ENCODE measurements at places on chromosomes 4 and X.

- DNase-seq, result no peak
These were observed 14.0 kb downstream of the RBMX start for GRCh38 chrX:136866337-136867095.

- no peak for DNase-seq
These were observed 76.9 kb downstream of the EGF start for GRCh38 chr4:109989618-109990017.

GRCh38 chr4:188254211-188254610, 115.0 kb downstream of the TRIML1 start:
- DNase-seq, result no peak

- DNase-seq, result no peak
These were observed 374.1 kb upstream of the CXorf51B start for GRCh38 chrX:146435472-146435871.

DNA sequence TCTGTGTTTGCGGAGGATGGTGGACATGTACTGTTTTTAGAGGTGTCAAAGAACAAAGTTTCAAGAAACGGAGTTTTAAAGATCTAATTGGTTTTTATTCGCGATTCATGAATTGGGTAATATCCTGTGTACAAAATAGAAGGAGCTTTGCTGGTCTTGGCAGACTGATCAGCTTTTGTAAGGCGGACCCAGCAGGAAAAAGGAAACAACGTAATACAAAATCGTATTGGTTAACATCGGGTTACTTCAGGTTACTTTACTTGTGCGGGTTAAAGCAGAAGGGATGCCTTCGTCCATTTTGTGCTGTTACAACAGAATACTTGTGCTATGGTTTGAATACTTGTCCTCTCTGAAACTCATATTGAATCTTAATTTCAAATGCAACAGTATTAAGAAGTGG, 11.4 kb upstream of the NYX start:
- DNase-seq, result no peak

- DNase-seq, result no peak
These were observed 653.3 kb downstream of the ARAP2 start for GRCh38 chr4:35591035-35591434.

GRCh38 chr4:6991771-6992557, 51.2 kb upstream of the TADA2B start:
- DNase-seq, result peak; percentile 76

- DNase-seq, result no peak
These were observed 23.3 kb downstream of the FRYL start for GRCh38 chr4:48756689-48757220.

- DNase-seq, result no peak
These were observed 109.8 kb downstream of the DCTD start for GRCh38 chr4:182807346-182807745.

- DNase-seq, result no peak
These were observed 554.8 kb upstream of the PABPC4L start for GRCh38 chr4:134756421-134756820.

DNA sequence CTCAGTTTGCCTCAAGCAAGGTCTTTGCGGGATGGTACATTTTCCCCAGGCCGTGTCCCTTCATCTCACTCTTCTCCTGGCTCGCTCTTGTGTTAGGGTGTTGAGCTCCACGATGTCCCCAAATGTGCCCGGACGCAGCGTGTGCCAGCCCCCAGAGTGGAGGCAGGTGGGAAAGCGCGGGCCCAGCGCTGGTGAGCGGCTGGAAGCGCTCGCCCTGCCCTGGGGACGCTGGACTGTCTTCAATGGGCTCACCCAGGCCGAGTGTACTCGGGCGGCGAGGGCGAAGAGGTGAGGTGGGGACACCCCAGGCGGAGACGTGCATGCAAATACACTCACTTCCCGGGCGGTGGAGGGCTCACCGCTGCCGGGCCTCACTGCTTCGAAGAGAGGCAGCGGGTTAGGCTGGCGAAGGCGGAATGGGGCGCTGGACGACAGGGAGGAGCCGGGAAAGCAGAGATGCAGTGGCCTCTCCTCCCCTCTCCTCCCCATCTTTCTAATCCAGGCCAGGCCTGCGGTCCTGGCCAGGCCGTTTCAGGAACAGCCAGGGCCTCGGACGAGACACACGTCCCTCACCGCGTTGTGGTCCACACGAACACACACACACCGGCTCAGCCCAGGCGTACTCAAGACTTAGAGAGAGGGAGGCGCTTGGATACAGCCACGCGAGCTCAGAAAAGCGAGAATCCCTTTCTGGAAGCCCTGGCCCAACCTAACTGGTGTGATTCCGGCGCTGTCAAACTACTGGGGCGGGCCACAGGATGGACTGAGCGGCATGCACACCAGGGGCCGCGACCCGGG, 2.2 kb downstream of the NKX6-1 start:
- DNase-seq, result peak; percentile 7

DNA sequence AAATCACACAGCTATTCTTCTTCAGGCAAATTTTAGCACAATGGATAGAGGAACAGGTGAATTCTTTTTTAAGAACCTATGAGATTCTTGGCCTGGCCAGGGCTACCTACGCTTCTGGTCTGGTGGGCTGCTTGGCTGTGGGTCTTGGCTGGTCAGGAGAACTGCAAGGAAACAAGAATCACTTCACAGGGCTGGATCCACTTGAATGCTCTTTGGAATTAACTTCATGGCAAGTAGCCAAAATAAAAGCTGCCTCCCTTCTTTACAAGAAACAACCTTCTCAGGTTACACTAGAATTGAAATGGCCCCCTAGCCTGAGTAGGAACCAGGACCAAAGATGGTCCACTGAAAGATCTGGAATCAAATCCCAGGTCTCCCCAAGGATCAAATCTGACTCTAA, 519.1 kb downstream of the IQCM start:
- DNase-seq, result no peak

DNA sequence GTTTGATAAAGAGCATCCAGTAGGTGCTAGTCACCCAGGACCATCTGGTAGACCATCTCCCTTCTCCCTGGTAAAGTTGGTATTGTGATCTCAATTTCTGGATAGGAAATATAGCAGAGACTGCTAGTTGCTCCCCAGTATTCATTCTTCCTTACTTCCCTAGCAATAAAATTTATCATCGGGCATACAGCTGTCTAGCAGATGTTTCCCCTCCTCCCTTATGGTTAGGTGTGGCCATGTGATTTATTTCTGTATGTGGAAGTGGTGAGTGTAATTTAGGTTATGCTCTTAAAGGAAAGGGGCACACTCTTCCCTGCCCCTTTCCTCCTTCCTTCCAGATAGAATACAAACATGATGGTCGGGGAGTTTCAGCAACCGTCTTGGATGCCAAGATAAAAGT, 12.3 kb upstream of the KCND1 start:
- no peak for DNase-seq

- no peak for DNase-seq
These were observed 39.2 kb upstream of the HS3ST1 start for GRCh38 chr4:11467931-11468330.

- DNase-seq, result no peak
These were observed 108.3 kb upstream of the CAMK2D start for GRCh38 chr4:113869743-113870375.

- no peak for DNase-seq
These were observed 1351.7 kb upstream of the ADGRL3 start for GRCh38 chr4:59848457-59848856.

- no peak for DNase-seq
These were observed 4.0 kb upstream of the EGF start for GRCh38 chr4:109908731-109909130.

DNA sequence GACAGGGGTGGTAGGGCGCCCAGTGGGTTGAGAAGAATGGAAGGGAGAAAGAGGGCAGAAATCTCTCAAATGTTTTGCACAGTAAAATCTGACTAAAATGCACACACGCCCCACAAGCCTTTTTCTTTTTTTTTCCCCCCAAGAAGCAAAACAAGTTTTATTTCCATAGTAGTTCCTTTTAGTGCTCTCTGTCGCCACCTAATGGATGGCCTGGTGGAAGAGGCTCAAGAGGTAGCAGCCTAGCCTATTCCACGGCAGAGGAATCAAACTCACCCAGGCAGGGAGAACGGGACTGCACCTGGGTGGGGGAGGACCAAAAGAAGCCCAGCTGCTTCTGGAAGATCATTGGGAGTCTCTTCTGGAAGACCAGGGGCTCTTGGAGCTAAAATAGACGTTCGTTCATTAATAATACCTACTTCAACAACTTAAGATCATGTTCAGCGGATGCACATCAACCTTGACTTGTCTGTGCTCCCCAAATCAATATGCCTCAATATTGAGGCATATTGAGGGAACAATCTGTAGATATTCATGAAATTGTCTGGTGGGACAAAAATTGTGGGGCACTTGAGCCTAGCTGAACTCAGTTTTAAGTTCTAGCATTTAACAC, 31.6 kb upstream of the IRAK1 start:
- peak; percentile 77 for DNase-seq

- DNase-seq, result no peak
These were observed 127.3 kb downstream of the ATP10D start for GRCh38 chr4:47612116-47613023.

DNA sequence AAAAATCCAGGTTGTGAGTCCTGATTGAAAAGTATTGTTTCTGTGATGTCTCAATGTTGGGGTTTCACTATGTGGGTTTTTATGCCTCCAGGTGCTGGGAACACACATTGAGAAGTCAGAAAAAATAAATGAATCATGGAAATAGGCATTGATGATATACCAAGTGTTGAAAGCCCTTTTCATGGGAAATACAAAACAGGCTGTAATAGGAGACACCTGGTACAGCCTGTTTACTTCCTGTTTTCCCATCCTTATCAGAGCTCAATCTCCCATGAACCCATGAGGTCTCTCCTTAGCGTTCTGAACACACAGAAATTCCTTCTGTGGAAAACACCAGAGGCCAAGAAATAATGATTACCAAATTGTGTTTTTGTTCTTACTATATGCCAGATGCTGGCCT, 106.3 kb upstream of the BOD1L1 start:
- DNase-seq, result no peak

DNA sequence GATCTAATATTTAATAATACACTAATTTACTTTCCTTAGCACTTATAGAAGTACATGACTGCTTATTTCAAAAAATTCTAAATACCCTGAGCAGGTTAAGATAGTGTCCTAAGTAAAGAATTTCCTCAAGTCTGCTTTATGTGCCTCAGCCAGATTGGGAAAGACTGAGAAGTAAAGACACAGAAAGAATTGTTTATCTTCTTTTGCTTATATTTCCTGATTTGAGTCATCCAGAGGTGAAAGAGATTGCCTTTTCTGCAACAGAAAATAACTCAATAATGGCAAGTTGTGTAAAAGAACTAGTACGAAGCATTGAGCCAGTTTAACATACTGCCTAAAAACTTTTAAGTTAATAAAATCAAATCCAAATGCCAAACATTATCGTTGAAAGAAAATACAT, 45.0 kb downstream of the NAF1 start:
- no peak for DNase-seq

- DNase-seq, result no peak
These were observed 68.7 kb upstream of the AFAP1 start for GRCh38 chr4:8008391-8008790.

DNA sequence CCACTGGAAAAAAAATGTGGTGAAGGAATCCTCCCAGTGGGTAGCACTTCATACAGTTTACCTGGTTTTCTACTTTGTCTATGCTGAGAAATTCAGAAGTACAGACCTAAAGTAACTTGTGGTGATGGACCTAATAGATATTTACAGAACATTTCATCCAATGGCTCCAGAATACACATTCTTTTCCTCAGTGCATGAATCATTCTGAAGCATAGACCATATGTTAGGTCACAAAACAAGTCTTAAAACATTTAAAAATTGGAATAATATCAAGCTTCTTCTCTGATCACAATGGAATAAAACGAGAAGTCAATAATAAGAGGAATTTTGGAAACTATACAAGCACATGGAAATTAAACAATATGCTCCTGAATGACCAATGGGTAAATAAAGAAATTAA, 450.1 kb upstream of the INTU start:
- DNase-seq, result no peak

DNA sequence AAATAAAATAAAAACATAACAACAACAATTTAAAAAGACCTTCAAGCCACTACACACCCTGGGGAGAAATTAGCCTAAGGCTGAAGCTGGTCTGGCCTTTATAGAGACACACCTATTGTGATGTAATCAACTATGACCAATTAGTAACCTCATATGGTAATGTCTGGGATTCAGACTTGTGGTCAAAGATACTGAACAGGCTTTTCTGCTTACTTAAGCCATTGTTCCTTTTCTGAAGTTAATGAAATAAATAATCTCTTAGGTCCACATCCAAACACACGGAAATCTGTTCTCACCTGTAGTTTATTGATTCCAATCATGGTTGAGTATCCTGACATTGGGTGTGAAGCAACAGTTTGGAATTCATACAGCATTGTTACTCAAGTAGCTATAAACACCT, 152.5 kb downstream of the PLS3 start:
- DNase-seq, result no peak

DNA sequence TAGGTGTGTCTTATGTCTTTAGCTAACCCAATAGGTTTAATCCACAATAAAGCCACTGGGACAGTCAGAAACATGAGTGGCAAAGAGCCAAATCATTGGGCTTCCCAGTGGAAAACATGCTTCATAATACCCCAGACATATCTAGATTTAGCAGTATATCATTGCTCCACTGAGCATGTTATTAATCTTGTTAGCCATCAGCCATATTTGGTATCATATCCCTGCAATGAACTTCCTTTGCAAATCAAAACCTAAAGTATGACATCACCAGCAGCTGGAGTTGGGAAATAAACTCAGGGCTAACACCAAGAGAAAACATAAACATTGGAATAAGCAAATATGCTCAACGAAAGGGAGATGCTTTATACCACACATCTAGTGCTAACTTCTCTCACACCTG, 280.8 kb upstream of the NOCT start:
- no peak for DNase-seq

GRCh38 chr4:52911684-52912294, 49.7 kb downstream of the RASL11B start:
- peak; percentile 88 for DNase-seq

- no peak for DNase-seq
These were observed 18.7 kb upstream of the ZNF630 start for GRCh38 chrX:48090123-48090522.

- DNase-seq, result no peak
These were observed 17.4 kb downstream of the BCAP31 start for GRCh38 chrX:153706799-153707198.

DNA sequence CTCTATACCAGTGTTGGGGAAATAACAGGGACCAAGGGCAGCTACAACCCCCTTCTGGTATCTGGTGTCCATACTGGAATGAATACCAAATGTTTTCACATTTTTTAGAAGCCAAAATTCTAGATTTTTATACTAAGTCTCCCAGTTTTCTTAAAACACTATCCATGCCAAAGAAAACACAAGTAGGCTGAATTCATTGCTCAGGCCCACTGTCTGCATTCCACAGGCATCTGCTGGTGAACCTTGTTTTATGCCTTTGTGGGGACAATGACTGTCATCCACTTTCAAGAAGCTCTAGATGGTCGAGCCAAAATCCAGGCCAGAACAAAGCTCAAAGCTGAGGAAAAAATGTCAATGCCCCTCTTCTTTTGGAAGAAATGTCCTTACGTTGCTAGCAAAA, 213.4 kb upstream of the RASGEF1B start:
- DNase-seq, result no peak

DNA sequence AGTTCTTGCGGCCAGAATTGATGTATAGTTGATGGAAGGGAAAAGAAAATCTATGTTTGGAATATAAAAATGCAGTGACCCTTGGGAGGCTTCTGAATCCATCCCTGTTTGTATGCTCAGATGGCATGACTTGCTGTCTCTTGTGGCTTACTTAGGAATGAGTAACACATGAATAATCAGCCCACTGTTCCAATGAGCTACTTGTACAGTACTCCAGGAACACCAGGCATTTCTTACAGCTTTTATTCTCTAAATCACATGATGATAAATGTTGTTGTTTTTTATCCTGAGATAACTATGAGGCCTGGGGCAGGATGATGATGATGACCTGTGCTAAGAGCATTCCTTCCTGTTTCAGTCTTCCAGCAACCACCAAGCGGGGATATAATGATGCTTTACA, 18.9 kb downstream of the TMPRSS11E start:
- no peak for DNase-seq
